ENCODE measurements at places on chromosomes 7 and 10.

DNA sequence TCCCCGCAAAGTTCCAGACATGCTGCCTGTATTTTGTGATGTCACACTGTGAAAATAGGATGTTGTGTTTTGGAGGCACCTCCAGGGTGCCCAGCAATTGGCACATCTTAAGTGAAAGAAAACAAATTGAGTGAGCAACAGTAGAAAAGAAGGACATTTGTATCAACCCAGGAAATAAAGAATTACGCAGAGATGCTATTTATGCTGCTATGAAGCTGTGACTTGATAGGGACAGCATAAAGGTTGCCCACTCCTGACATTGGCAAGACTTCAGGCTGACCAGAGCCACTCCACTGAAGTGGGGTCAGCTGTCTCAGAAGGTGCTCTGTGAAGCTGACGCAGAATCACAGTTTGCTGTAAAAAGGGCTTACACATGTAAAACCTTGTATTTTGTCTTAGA lies 729.9 kb upstream of the GALNT17 start:
- no peaks in the 10 kb centered on the region for H3K4me1 ChIP-seq
- no peak overlapping the region for H3K27ac ChIP-seq
- no peak for DNase-seq
- no peaks in the 10 kb centered on the region for H3K27me3 ChIP-seq

DNA sequence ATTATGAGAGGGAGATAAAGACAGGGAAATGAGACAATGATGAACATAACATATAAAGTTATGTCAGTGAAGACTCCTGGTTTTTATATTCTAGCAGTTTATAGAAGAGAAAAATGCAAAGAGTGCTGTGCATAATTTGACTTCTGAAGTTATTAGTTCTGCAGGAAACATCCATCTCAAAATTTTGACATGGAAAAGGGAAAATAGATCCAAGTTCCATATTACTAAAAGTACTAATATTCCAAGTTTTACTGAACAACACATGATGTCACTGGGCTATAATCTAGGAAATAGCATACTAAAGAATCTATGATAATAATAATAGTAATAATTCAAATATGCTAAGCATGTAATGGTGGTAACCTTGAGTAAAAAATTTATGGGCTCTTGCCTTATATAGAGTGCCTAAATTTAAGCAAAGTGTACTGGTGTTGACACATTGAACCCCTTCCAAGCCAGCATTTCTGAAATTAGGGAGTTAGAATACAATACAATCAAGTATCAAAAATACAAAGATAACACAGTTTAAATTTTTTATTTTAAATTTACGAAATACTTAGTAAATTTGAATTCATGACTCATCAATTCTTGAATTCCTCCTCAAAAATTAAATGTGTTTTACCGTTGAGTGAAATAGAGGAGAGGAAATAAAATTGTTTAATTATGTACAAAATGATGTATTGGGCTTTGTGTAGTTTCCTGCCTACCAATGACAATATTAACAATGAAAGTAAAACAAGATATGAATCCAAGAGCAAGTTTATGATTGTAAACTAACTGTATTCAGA lies 102.8 kb upstream of the KCND2 start:
- DNase-seq: no peak
- no peaks in the 10 kb centered on the region for H3K36me3 ChIP-seq
- no peaks in the 10 kb centered on the region for H3K4me1 ChIP-seq
- H3K27ac ChIP-seq: no peak overlapping the region

- no peaks in the 10 kb centered on the region for H3K36me3 ChIP-seq
- H3K27me3 ChIP-seq: no peaks in the 10 kb centered on the region
- no peak overlapping the region for H3K4me3 ChIP-seq
- H3K4me1 ChIP-seq: no peaks in the 10 kb centered on the region
- no peak overlapping the region for H3K27ac ChIP-seq
These were observed 350.8 kb downstream of the KCNMA1 start for GRCh38 chr10:77286531-77287508.

- peak; percentile 78 for DNase-seq
- H3K4me1 ChIP-seq: no peaks in the 10 kb centered on the region
- H3K27ac ChIP-seq: no peak overlapping the region
- H3K4me3 ChIP-seq: no peak overlapping the region
- no peaks in the 10 kb centered on the region for H3K27me3 ChIP-seq
These were observed 30.4 kb upstream of the SHH start for GRCh38 chr7:155842496-155843265.

DNA sequence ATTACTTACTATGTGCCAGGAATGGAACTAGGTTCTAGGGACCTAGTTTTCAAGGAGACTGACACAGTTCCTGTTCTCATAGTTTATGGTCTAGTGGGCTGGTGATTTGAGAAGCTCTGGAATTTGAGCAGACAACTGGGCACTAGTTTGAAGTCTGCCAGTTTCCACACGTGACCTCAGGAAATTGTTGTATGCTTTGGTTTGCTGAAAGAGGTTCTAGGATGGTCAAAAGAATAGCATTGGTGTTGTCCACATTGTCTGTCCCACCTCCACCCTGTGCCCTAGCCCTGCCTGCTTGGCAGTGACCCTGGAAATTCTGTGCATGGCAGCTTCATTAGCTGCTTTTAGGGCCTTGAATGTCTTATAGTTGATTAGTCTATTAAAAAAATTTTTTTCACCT lies 28.7 kb downstream of the GBF1 start:
- no peak overlapping the region for H3K27ac ChIP-seq
- H3K4me3 ChIP-seq: no peak overlapping the region
- no peaks in the 10 kb centered on the region for H3K27me3 ChIP-seq
- H3K4me1 ChIP-seq: no peaks in the 10 kb centered on the region

DNA sequence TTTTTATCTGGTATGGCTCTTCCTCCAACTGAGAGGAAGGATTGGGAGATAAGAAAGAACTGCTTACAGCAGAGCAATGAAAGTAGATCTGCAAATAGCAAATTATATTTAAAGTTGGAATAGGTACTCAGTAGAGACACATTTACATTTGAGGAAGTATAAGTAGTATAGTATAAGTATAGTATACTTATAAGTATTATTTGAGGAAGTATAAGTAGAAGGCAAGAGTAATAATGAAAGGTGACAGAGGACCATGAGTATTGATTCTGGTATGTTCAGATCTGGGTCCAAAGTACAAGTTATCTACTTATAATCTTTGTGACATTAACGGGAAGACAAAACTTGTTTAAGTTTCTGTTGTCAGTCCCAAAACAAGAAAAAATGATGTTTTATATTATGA lies 527.6 kb upstream of the SORCS1 start:
- no peaks in the 10 kb centered on the region for H3K27me3 ChIP-seq
- H3K4me1 ChIP-seq: no peaks in the 10 kb centered on the region
- no peak overlapping the region for H3K27ac ChIP-seq
- no peak for DNase-seq
- no peaks in the 10 kb centered on the region for H3K36me3 ChIP-seq

DNA sequence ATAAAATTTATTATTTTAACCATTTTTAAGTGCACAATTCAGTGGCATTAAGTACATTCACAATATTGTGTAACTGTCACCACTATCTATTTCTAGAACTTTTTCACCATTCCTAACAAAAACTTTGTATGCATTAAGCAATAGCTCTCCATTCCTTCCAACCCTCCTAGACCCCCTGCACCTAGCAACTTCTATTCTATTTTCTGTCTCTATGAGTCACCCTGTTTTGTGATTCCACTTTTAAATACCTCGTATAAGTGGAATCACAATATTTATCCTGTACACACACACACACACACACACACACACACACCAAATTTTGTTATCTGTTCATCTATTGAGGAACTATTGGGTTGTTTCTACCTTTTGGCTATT lies 89.2 kb downstream of the ARID5B start:
- H3K27ac ChIP-seq: no peak overlapping the region
- no peak for DNase-seq
- H3K4me3 ChIP-seq: no peak overlapping the region
- no peaks in the 10 kb centered on the region for H3K36me3 ChIP-seq
- peaks cover 10% of the 10 kb centered on the region for H3K4me1 ChIP-seq
- H3K27me3 ChIP-seq: no peaks in the 10 kb centered on the region

DNA sequence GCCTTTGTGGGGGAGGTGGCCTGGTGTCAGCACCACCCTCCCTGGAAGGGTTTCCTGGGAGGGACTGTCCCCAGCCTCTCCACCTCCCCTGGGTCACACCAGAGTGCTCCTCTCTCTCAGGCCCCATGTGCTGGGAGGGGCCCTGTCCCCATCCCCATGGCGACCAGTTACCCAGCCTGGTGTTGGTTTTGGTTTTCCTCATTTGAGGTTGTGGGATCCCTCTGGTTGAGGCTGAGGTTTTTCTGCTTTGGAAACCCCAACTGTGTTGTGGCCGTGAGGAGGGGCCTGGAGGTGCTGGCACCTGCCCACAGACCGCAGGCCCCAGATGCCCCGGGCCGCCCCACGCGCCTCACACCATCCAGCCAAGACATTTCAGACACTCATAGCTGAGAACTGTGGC lies 106.3 kb downstream of the GRK5 start:
- no peaks in the 10 kb centered on the region for H3K36me3 ChIP-seq
- H3K4me1 ChIP-seq: peaks cover 8% of the 10 kb centered on the region
- H3K27ac ChIP-seq: no peak overlapping the region
- no peaks in the 10 kb centered on the region for H3K27me3 ChIP-seq
- no peak overlapping the region for H3K4me3 ChIP-seq
